Aorta (tissue), 5 donors: ENCODE measurements at places on chromosomes 7 and 10. TPM values are rescaled to one million over a fixed set of nuclear protein-coding genes. Genes with fewer than 3 reads are reported as not detected.

Gene XRCC2
- polyA plus RNA-seq: 0.13 TPM

Gene PUS7
- 0.38 TPM for polyA plus RNA-seq

Gene WNT16
- polyA plus RNA-seq: not detected

Gene PTN
- polyA plus RNA-seq: 36.4 TPM

Gene IGF2BP3
- 0.08 TPM for polyA plus RNA-seq

Gene PNLIP
- 0.88 TPM for polyA plus RNA-seq

Gene ANLN
- 2.3 TPM for polyA plus RNA-seq

Gene ST8SIA6
- polyA plus RNA-seq: not detected

Gene RBP3
- not detected for polyA plus RNA-seq

Gene VSTM4
- polyA plus RNA-seq: 11.4 TPM

Gene ZNF518A
- 5.5 TPM for polyA plus RNA-seq

Gene CELF2
- polyA plus RNA-seq: 10.9 TPM

Gene VPS26A
- 42.4 TPM for polyA plus RNA-seq

Gene PTPRE
- polyA plus RNA-seq: 4.9 TPM

Gene ZCCHC24
- polyA plus RNA-seq: 60.4 TPM

Gene ADCY1
- 0.20 TPM for polyA plus RNA-seq

Gene SORBS1
- 372 TPM for polyA plus RNA-seq

Gene ESYT2
- 30.6 TPM for polyA plus RNA-seq

Gene IFIT2
- polyA plus RNA-seq: 10.8 TPM

Gene PRR15
- 18.4 TPM for polyA plus RNA-seq

Gene PVRIG
- polyA plus RNA-seq: 0.25 TPM

Gene CYP2C9
- not detected for polyA plus RNA-seq

Gene PHYHIPL
- 2.3 TPM for polyA plus RNA-seq

Gene BAMBI
- polyA plus RNA-seq: 18.6 TPM

Gene SSMEM1
- polyA plus RNA-seq: not detected

Gene SHH
- polyA plus RNA-seq: not detected

Gene OR2A42
- polyA plus RNA-seq: 0.03 TPM

Gene TMEM176B
- polyA plus RNA-seq: 26.8 TPM

Gene HTRA1
- polyA plus RNA-seq: 465 TPM

Gene ORAI2
- polyA plus RNA-seq: 3.1 TPM

Gene MET
- polyA plus RNA-seq: 0.79 TPM

Gene EVX1
- not detected for polyA plus RNA-seq

Gene CNPY1
- not detected for polyA plus RNA-seq

Gene SPDYE16
- 0.61 TPM for polyA plus RNA-seq

Gene KNDC1
- polyA plus RNA-seq: 0.25 TPM

Gene PSMC2
- 119 TPM for polyA plus RNA-seq

Gene GPRIN2
- 4.0 TPM for polyA plus RNA-seq

Gene CDNF
- not detected for polyA plus RNA-seq

Gene MMD2
- polyA plus RNA-seq: not detected

Gene SEMA3C
- polyA plus RNA-seq: 11.9 TPM

Gene SFMBT2
- polyA plus RNA-seq: 1.1 TPM

Gene ACSM6
- not detected for polyA plus RNA-seq

Gene C10orf90
- polyA plus RNA-seq: not detected

Gene GCK
- 2.1 TPM for polyA plus RNA-seq

Gene CCDC136
- polyA plus RNA-seq: 8.9 TPM

Gene MAGI2
- 3.7 TPM for polyA plus RNA-seq

Gene TMEM140
- polyA plus RNA-seq: 21.1 TPM

Gene AEBP1
- 293 TPM for polyA plus RNA-seq
